ENCODE measurements at places on chromosomes 2 and 18.

GRCh38 chr2:17620280-17620679 lies 79.8 kb downstream of the VSNL1 start:
- no peak for DNase-seq

DNA sequence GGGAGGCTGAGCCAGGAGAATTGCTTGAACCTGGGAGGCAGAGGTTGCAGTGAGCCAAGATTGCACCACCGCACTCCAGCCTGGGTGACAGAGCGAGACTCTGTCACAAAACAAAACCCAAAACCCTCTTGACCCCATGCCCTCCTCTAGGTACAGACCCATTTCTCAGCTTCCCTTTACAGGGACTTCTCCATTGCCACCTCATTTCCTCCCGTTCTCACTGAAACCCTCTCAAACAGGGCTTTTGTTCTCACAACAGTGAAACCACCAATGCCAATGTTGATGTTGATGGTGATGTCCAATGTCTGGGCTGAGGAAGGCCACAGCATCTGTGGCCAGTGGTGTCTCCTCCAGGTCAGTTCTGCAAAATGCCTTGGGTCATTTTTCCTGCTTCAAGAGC lies 69.0 kb upstream of the ZCCHC2 start:
- DNase-seq = no peak

DNA sequence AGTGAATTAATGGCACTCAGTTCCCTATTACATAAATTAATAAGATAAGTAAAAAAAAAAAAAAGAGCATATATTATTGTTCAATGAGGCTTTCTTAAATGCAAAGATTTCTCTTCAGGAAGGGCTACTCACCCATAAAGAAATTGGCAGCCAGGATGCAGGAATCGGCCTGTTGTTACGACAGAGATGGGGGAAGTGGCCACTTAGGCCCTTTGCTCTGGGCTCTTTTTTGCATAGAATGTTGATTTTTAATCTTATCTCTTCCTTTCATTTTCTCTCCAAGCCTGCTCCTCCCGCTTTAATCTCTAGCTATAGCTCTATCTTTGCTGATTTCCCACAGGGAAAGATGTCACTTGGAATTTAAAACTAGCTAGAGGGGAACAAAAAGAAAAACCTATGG lies 391.8 kb upstream of the CRIM1 start:
- no peak for DNase-seq

DNA sequence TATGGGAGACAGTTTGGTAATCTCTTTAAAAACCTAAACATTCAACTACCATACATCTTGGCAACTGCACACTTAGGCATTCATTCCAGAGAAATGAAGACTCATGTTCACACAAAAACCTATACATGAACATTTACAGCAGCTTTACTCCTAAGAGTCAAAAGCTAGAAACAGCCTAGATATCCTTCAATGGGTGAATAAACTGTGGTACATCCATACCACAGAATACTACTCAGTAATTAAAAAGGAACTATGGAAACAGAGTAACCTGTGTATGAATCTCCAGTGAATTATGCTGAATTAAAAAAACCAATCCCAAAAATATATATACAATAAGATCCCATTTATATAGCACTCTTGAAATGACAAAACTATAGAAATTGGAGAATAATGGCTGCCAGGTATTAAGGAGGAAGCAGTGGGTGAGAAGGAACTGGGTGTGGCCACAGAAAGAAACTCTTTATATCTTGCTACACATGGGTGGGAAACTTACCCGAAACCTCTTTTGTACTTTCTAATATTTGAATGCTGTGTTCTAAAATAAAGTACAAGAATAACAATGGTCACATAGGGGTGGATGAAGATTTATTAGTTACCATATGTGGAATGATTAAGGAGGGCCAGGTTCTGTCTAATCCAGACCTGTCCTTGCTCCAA lies 13.7 kb downstream of the SESTD1 start:
- DNase-seq = no peak

GRCh38 chr2:85853499-85854165 lies 35.2 kb downstream of the ST3GAL5 start:
- DNase-seq = peak; percentile 37

DNA sequence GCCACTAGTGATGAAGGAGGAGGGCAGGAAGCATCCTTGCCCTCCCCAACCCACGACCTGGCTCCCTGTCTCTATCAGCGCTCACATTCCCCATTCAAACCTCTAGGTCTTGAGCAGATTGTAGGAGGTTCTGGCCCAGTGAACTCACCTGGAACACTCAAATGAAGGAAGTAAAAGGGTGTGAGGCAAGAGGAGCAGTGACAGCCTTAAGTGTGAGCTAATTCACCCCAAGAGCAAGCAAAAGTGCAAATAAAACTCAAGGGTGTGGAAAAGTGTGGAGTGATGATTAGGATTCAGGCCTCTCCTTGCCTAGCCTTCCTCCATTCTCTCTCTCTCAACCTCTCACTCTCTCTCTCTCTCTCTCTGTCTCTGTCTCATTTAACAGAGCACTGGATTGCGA lies 41.0 kb downstream of the CYBRD1 start:
- no peak for DNase-seq

- DNase-seq = no peak
These were observed 9.5 kb downstream of the CHPF start for GRCh38 chr2:219533930-219534661.

DNA sequence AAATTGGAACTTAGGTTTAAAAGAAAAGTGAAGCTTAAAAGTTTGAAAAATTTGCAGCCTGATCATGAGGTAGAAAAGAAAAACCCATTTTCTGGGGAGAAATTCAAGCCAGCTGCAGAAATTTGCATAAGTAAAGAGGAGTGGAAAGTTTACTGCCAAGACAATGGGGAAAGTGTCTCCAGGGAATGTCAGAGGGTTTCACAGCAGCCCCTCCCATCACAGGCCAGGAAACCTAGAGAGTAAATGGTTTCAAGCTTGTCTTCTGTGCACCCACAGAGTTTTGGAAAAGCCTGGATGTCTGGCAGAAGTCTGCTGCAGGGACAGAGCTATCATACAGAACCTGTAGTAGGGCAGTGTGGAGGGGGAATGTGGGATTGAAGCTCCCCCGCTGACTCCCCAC lies 254.0 kb upstream of the FSIP2 start:
- no peak for DNase-seq

DNA sequence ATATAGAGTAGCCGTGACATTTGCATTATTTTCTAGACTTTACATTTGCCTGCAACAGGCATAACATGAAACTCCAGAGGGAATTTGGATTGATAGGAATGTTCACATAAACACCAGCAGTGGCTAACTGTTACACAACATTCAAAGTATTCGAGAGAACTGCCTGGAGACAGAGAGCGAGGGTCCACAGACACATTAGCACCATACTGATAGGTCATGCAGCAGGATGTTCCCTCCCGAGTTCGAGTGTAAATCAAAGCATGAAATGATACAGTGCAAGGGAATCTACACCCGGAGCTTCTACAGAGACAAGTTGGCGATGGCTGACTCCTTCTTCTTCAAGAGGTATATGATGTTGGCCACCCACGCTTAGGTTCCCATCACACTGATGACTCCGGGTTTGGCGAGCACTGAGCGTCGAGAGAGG lies 89.5 kb downstream of the COL6A3 start:
- DNase-seq = no peak

DNA sequence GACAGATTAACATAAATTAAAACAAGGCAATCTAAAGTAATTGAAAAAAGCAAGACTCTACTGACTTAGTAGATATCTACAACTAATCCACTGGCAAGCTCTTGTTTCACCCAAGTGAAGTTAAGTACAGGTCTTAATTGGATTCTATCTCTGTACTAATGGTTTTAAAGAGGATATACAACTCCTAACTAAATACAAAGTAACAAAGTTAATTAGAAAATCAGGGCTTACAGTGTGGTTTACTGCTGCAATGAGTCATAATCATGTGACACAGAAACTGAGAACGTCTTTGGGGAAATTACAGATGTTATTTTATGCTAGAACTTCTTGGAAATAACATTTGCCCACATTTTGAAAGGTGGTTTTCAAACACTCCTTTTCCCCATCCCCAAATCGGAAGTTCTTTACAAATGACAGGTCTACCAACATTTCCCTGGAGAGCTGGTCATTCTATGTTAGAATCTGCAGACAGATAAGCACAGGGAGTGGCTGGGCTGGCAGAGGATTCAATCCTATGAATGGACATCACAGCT lies 245.3 kb downstream of the STK39 start:
- DNase-seq = no peak

GRCh38 chr2:150811259-150811855 lies 323.9 kb upstream of the RND3 start:
- no peak for DNase-seq

- no peak for DNase-seq
These were observed 95.0 kb upstream of the STK17B start for GRCh38 chr2:196266351-196266750.

- DNase-seq = no peak
These were observed 18.9 kb downstream of the GPR35 start for GRCh38 chr2:240644171-240644651.

DNA sequence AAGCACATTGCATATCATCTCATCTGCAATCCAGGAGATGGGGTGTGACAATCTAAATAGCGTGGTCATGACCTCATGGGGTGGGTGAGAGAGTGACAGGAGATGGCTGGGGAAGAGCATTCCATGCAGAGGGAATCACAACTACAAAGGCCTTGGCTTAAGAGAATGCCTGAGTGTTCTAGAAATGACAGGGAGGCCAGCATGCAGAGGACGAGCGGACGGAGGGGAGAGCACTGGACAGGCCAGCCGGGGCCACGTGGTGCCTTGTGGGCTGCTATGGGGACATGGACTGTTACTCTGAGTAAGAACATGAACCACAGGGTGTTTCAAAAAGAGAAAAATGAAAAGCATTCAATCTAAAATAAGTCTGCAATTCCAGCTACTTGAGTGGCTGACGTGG lies 117.9 kb upstream of the ODC1 start:
- no peak for DNase-seq

GRCh38 chr18:12766986-12767433 lies 64.2 kb downstream of the PSMG2 start:
- no peak for DNase-seq

DNA sequence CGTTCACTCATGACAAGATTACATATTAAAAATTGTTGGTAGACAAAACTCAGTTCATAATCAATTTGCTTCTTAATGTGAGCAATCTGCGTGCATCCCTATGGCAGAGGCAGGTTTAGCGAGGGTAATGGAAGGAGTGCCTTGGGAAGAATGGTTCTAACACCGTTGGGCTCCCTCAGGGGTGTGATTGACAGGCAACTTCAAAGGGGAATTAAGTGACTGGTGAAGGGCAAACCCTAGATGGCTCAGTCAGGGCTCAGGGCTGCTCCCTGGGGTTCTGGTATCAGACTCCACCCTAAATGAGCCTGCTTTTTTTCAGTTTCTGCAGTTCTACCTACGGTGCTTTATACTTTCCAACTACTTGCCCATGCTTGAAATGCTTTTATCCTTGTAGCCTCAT lies 419.5 kb upstream of the CELF4 start:
- no peak for DNase-seq

- no peak for DNase-seq
These were observed 125.6 kb downstream of the CTNNA2 start for GRCh38 chr2:79638410-79638809.

- DNase-seq = no peak
These were observed 163.3 kb upstream of the NABP1 start for GRCh38 chr2:191514613-191515012.

GRCh38 chr18:74276609-74277008 lies 15.2 kb downstream of the CYB5A start:
- no peak for DNase-seq

DNA sequence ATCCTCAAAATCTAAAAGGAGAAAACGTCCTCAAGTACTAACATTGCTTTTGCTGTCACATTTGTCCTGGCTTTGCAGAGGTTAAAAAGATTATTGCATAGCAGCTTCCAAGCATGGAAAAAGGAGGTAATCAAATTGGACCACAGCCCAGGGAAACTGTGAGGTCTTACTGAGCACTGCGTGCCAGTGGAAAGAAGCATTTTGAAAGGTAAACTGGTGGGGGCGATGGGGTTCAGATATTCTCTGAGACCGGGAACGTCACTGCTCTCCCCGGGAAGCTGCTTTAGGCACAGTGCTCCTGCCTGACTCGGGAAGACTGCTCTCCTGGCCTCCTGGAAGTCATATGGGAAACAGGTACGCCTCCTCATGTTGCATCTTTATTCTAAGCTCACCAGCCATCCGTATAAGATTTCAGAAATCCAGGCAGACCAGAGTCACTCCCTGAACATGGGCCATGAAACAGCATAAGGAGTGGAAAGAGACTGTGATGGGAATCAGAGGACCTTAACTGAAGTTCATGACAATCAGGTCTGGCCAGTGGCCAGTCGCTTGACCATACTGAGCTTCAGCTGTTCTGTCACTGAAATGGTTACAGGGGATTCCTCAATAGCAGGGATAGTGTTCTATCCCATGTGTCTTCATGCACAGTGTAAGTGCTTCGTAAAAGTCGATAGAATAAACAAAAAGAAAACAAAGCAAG lies 284.1 kb downstream of the TRIB2 start:
- no peak for DNase-seq

DNA sequence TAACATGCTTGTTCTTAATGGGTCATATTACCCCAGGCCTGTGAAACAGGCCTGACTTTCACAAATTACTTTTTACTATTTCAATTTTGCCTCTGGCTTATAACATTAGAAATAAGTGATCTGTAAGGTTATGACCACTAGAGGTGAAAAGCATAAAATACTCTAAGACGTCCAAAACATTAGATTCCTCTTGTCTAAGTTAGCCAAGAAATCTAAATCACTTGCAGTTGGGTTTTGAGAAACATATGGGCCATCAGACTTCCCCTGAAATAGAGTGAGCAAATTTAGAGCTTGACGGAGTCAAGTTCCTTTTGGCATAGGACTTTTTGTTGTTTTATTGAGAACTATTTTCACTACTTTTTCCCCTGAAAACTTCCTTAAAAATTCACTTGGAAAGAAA lies 32.7 kb upstream of the RIT2 start:
- no peak for DNase-seq

DNA sequence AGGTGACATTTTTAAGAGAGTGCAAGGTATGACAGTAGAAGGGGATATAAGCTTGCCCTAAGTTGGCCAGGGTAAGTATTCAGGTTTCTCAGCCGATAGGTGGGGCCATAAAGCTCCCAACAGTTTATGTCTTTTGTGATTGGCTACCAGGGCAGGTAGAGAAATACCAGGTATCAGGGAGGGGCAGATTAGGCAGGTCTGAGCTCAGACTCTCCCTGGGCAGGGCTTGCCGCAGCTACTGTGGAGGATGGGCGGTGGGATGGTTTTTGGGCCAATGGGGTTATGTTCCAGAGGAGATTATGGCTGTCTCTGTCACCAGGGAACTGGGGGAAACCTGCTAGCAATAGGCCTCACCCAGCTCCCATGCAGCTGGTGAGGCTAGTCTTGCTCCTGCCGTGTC lies 211.6 kb downstream of the PTH2R start:
- no peak for DNase-seq

- no peak for DNase-seq
These were observed 1081.9 kb downstream of the LRP1B start for GRCh38 chr2:141048951-141049350.

GRCh38 chr2:25981596-25982272 lies 563 bp downstream of the KIF3C start:
- no peak for DNase-seq

DNA sequence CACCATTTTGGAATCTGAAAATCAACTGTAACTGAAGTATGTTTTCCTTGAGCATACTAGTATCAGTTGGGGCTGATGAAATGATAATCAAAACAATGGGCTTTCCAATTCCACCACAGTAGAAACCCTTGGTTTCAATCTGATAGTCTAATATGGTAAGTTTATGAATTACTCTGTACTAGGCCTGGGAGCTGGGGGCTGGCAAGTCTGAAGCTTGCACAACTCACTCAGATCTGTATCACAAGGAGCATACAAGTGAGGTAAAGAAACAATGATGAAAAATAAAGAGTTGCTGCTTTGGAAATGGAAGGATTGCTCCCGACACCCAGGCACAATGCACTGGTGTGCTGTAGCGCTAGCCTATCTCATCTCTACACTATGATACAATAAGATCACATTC lies 19.4 kb downstream of the ZEB2 start:
- DNase-seq = no peak

All from activated T-cell treated with anti-CD3 and anti-CD28 coated beads, Interleukin-2, amount 50 U/mL, for 1 hour (primary cell).